Activated T-helper 1 cell treated with Interleukin-2 at 50 U/mL for 16 hours (primary cell): ENCODE measurements at places on chromosomes 4 and X.

DNA sequence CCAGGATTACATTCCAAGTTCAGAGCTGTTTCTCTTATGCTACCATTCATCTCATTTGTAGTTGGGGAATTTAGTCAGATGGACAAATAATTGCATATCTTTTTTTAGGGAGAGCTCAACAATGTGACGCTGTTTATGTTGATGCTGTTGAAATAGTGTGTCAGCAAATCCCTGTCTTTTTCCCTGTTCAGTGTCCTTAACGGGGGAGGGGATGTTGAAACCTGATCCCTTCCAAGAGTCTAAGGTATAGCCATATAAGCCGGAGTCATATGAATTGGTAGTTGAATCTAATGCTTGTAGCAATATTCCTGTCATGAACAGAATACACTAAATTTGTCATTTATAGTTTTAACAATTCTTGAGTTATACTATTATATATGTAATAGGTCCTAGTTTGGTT is 293.5 kb upstream of the FAT1 start:
- DNase-seq: no peak

DNA sequence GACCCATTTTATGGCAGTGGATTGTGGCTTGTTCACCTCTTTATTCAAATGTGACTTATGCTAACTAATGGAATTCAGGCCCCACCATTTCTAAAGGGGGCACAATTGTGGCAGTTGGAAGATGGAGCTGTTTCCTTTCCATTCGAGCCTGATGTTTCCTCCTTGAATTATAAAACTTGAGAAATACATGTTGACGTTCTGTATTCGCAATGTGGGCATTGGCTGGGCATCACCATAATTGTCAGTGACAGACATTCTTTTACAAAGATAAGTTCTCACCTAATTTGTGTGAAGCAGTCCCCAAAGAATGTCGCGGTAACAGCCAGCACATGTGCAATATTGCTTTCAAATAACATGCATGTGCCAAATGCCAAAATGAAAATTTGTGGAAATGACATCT is 1070.2 kb upstream of the TENM3 start:
- no peak for DNase-seq

DNA sequence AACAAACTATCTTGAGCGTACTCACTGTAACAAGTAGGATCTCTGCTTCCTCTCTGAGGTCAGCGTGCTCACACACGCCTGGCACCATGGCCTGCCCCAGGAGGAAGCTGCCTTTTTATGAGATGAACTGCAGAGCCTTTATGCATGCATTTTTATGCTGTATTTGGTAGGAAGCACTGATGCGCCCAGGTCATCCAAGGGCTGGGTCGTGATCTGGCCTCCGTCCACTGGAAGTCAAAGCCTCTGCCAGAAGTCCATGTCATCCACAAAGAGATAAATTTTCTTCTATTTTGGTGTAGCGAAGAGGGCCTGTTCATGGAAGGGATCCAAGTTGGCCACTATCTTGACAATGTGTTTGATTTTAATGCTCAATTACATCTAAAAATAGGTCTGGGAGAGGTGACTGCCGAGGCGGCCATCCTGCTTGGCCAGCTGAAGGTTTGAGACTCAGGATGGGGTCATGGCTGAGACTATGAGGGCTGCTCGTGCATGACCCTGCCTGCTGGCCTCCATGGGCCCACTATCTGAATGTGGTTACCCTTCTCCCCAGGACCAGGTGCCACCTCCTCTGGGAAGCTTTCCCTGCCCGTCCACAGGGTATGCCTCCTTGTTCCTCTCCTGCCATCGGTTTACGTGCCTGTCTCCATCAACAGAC is 50.3 kb downstream of the HTRA3 start:
- no peak for DNase-seq

DNA sequence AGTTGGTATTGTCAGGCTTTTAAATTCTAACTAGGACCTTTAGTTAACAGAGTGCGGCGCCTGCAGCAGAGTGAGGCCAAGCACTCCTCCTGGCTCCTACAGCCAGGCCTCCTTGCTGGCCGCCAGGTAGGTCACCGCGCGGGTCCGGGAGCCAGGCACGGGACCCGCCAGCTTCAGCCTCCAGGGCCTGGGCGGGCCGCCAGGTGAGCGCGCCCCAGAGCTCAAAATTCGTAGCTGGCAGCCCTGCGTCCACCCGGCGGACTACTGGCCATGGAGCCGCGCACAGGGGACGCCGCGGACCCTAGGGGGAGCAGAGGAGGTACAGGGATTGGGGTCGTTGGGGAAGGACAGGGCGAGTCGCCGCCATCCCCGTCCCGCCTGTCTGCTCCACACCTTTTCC is at the start of gene MAGIX:
Gene MAGIX (plus strand): TSS at position 139 of the 400 bp plus-strand sequence. CDS start 132 bp downstream, at position 271.
- DNase-seq: no peak

GRCh38 chr4:72569719-72570235 is 756 bp upstream of the ADAMTS3 start:
- no peak for DNase-seq

GRCh38 chrX:83934220-83934619 is 73.3 kb downstream of the CYLC1 start:
- no peak for DNase-seq

DNA sequence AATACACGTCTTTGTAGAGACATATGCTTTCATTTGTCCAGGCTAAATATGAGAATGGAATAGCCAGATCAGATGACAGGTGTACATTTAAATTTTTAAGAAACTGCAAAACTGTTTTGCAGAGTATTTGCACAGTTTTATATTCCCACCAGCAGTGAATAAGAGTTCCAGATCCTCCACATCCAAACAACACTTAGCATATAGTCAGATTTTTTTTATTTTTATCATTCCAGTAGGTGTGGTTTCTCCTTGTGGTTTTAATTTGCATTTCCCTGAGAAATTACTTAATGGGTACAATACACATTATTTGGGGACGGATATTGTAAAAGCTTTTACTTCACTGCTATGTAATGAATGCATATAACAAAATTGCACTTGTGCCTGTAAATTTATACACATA is 56.7 kb upstream of the IRF2 start:
- DNase-seq: no peak

GRCh38 chr4:120633810-120634209 is 288.7 kb downstream of the PRDM5 start:
- DNase-seq: no peak
